ENCODE measurements at places on chromosomes 7 and 10.

GRCh38 chr10:43255634-43256431 lies 11.0 kb downstream of the RASGEF1A start:
- H3K36me3 ChIP-seq, result no peaks in the 10 kb centered on the region
- H3K27me3 ChIP-seq, result peaks cover 12% of the 10 kb centered on the region
- no peak overlapping the region for H3K4me3 ChIP-seq
- no peak overlapping the region for H3K27ac ChIP-seq
- H3K4me1 ChIP-seq, result peaks cover 6% of the 10 kb centered on the region
- DNase-seq, result peak; percentile 67

- H3K4me1 ChIP-seq, result no peaks in the 10 kb centered on the region
- no peaks in the 10 kb centered on the region for H3K36me3 ChIP-seq
- H3K27ac ChIP-seq, result no peak overlapping the region
Measured at GRCh38 chr10:48289501-48290238, 15.2 kb upstream of the FRMPD2 start.

DNA sequence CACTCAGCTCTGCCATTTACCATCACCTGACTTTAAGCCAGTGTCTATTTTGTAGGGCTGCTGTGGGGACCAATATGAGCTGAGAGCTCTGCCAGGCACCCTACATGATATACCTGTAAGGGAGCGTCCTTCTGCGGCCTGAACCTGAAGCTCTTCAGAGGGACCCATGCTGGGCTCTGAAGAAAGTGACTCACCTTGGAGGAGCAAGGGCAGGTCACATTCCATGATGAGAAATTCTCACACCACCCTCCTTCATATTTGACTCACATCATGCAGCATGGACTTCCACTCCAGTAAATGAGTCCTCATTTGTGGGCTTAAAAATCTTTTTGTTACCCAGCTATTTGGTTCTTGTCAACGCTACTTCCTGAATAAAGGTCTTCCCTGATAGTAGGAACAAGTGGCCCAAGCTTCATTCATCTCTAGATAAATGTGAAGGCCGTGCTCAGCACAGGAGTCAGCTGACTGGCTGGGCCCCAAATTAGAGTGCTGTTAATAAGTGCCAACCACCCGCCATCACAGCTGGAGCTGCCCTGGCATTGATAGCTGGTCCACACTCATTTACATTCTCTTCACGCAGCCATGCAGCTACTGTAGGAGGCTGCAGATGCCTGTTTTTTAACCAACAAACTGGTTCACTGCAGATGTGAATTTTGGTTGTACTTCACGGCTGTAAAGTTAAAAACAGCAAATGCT lies 78.4 kb downstream of the RNF216 start:
- no peak for DNase-seq
- H3K36me3 ChIP-seq, result peaks cover 41% of the 10 kb centered on the region
- H3K27ac ChIP-seq, result no peak overlapping the region
- no peak overlapping the region for H3K4me3 ChIP-seq
- H3K4me1 ChIP-seq, result peaks cover 29% of the 10 kb centered on the region
- no peaks in the 10 kb centered on the region for H3K27me3 ChIP-seq

DNA sequence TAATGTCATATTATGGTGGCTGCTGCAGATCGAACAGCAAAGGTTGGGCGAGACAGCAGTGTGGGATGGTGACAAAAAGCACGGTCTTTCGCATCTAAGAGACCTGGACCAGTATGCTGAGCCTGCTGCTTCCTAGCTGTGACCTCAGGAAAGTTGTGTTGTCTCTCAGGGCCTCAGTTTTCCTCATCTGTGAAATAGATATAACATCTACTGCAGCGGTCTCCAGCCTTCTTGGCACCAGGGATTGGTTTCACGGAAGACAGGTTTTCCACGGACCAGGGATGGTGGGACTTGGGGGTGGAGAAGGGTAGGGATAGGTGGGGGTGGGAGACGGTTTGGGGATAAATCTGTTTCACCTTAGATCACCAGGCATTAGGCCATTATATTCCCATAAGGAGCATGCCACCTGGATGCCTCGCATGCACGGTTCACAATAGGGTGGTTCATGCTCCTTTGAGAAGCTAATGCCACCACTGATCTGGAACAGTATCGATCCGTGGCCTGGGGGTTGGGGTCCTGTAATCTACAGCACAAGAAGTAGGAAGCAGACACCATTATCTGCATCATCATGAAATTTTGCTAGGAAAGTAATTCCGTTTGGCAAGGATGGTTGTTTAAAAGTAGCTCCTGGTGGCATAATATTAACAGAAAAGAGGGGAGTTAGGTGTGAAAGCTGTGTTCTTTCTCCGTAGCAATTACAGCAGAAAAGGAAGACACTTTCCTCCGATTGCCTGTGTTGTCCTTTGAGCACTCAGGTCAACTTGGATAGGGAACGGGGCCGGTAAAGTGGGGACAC lies 10.8 kb downstream of the KLF6 start:
- no peak for DNase-seq
- H3K27me3 ChIP-seq, result no peaks in the 10 kb centered on the region
- peaks cover 4% of the 10 kb centered on the region for H3K36me3 ChIP-seq
- H3K4me3 ChIP-seq, result no peak overlapping the region
- H3K27ac ChIP-seq, result no peak overlapping the region
- peaks cover 39% of the 10 kb centered on the region for H3K4me1 ChIP-seq

DNA sequence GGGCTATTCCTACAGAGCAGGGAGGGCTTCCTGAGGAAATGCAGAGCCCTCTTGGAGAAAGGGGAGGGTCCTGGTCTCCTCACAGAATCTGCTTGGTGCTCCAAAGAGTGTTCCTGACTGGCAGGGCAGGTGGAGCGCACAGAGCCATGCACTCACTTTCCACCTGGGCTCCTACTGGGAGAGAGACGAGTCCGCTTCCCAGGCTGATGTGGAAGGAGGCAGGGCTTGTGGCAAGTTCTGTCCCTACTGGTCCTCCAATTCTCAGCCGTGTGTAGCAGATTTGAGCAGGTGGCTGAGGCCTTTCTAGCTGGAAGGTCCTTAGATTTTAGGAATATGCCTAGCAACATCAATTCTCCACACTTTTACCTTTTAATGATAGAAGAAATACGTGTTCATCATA lies 111.5 kb upstream of the MKI67 start:
- peaks cover 20% of the 10 kb centered on the region for H3K36me3 ChIP-seq
- no peak for DNase-seq
- H3K4me3 ChIP-seq, result no peak overlapping the region

- H3K27me3 ChIP-seq, result peaks cover 6% of the 10 kb centered on the region
- no peak overlapping the region for H3K27ac ChIP-seq
- peaks cover 27% of the 10 kb centered on the region for H3K4me1 ChIP-seq
- no peak for DNase-seq
- H3K36me3 ChIP-seq, result peaks cover 3% of the 10 kb centered on the region
Measured at GRCh38 chr10:68327889-68328786, 3.7 kb upstream of the HNRNPH3 start.

GRCh38 chr10:90167174-90168064 lies 466.0 kb downstream of the KIF20B start:
- H3K27ac ChIP-seq, result no peak overlapping the region
- H3K4me3 ChIP-seq, result no peak overlapping the region
- H3K27me3 ChIP-seq, result no peaks in the 10 kb centered on the region
- H3K4me1 ChIP-seq, result no peaks in the 10 kb centered on the region

DNA sequence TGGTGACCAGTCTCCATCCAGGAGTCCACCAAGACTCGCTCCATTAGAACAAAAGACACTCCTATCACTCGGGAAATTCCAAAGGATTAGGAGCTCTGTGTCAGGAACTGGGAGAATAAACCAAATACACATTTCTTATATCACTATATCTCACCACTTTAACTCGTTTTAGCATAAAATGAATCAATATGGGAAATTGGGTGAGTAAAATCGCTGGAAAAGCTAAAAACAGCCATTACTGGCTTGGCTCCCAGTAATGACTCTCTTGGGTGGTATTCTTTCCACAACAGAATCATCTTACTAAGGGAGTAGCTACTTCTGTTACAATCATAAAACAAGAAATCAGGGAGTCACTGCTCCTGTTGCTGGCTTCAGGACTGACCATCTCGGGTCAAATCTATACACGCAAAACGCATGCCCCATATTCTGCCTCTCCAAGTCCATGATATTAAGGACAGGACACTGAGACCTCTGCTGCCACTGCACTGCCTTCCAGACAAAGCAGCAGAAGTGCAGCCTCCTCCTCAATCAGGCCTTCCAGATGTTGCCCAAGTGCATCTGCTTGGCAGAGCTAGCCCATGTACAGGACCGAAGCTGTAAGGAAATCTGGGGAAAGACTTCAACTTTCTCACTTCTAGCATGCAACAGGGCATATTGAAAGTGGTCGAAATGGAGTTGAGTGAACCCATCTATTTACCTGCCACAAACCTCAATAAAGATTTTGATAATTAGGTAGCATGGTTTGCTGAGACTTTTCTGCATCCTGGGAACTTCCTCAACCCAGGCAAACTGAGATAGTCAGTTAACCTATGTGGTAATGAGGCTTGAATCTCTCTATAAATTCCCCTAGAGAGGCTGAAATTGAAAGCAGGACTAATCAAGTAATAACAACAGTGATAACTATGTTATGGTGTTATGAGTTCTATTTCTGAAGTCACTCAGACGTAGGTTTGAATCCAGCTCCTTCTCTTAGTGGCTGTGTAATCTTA lies 14.4 kb upstream of the PANK1 start:
- peaks cover 6% of the 10 kb centered on the region for H3K36me3 ChIP-seq
- peaks cover 2% of the 10 kb centered on the region for H3K27me3 ChIP-seq
- no peak overlapping the region for H3K4me3 ChIP-seq

DNA sequence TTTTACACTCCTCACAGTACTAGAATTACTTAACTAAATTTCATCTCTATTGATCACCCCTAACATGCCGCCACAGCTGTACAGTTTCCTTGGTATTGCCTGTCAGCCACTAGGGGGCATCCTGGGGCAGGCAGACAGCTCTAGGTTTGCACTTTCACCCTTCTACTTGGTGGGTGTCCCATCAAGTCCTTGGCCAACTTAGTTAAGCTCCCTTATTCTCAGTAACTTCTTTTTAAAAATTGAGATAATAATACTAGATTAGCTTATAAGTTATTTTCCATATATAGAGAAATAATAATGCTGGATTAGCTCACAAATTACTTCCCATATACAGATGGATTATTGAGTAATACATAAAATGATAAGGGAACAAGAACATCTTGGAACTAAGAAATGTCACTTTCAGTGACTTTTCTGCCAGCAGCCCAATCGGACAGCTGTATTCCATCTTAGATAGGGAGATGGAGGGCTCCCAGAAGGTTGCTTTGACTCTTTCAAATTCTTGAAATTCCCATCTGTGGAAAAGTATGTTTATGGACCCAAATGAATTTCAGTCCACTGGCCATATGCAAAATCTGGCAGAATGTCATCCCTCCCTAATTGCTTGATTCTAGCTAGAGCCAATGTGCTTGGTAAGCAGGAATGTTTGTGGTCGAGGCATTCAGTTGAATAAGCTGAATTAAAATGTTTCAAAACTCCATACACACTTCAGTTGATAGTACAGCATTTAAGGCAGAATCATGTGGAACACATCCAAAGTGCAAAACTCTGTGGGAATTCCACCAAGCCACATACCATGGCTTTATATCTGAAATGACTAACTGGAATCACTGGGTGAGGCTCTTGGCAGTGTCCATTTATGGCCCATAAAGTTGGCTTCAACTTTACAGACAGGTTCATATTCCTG lies 309.7 kb downstream of the CSTF2T start:
- no peaks in the 10 kb centered on the region for H3K27me3 ChIP-seq
- DNase-seq, result no peak
- H3K4me1 ChIP-seq, result no peaks in the 10 kb centered on the region

DNA sequence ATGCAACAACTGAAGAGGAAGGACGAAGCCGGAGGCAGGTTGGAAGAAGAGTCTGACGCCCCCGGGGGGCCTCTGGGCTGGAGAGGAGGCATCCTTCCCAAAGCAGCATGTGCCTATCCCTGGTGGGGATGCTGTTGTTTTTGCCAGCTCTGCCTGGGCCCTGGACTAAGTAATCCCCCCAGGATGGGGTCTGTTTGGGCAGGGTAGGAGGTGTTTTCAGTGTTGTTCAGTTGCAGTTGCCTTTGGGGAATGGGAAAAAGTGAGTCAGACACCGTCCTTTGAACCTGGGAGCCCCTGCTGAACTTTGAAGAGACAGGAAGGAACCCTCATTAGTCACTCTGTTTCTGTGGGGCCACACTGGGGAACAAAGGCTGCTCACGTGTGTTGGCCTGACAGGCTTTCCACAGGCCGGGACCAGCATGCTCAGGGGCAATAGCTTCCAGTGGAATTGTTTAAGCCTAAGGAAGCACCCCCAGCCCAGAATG lies 35.2 kb upstream of the GDF10 start:
- H3K27ac ChIP-seq, result peak overlapping the region; percentile 86
- no peaks in the 10 kb centered on the region for H3K27me3 ChIP-seq
- H3K36me3 ChIP-seq, result no peaks in the 10 kb centered on the region
- peaks cover 76% of the 10 kb centered on the region for H3K4me1 ChIP-seq

DNA sequence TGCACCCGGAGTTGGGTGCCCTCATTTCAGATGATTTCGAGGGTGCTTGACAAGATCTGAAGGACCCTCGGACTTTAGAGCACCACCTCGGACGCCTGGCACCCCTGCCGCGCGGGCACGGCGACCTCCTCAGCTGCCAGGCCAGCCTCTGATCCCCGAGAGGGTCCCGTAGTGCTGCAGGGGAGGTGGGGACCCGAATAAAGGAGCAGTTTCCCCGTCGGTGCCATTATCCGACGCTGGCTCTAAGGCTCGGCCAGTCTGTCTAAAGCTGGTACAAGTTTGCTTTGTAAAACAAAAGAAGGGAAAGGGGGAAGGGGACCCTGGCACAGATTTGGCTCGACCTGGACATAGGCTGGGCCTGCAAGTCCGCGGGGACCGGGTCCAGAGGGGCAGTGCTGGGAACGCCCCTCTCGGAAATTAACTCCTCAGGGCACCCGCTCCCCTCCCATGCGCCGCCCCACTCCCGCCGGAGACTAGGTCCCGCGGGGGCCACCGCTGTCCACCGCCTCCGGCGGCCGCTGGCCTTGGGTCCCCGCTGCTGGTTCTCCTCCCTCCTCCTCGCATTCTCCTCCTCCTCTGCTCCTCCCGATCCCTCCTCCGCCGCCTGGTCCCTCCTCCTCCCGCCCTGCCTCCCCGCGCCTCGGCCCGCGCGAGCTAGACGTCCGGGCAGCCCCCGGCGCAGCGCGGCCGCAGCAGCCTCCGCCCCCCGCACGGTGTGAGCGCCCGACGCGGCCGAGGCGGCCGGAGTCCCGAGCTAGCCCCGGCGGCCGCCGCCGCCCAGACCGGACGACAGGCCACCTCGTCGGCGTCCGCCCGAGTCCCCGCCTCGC lies at the start of gene EGFR:
EGFR (plus strand) TSS at position 657 of the 830 bp plus-strand sequence. CDS start 261 bp downstream, outside the sequence.
- peaks cover 38% of the 10 kb centered on the region for H3K27me3 ChIP-seq
- H3K4me3 ChIP-seq, result no peak within 1 kb of the TSS
- DNase-seq, result no peak
- no peak within 1 kb of the TSS for H3K27ac ChIP-seq

GRCh38 chr7:146720195-146720594 lies 603.6 kb downstream of the CNTNAP2 start:
- H3K4me1 ChIP-seq, result no peaks in the 10 kb centered on the region
- H3K27ac ChIP-seq, result no peak overlapping the region
- no peaks in the 10 kb centered on the region for H3K27me3 ChIP-seq
- no peak overlapping the region for H3K4me3 ChIP-seq

Data from naive thymus-derived CD8-positive, alpha-beta T cell (primary cell).